Thoracic aorta (tissue), 2 donors: ENCODE measurements at places on chromosomes 6 and 20. TPM values are rescaled to one million over a fixed set of nuclear protein-coding genes. Genes with fewer than 3 reads are reported as not detected.

DNA sequence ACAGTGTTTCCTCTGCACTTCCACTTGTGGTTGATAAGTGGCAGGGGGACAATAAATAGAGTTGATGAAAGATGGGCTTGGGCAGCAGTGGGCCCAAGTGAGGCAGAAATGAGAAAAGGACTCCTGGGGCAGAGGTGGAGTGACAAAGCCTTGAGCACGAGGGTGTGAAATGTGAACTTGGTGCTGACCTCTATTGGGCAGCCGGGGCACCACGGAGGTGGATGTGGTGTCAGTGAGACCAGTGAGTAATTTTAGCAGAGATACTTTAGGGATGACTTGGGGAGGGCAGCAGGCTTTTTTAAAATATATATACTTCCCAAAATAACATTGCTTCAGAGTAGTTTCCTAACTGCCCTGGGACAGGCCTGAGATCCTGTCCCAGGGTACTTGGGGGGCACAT, 30.6 kb upstream of the MYLK2 start:
- no peak overlapping the region for H3K27ac ChIP-seq
- no peak for DNase-seq
- no peak overlapping the region for H3K4me3 ChIP-seq
- no peaks in the 10 kb centered on the region for H3K4me1 ChIP-seq
- H3K27me3 ChIP-seq: no peaks in the 10 kb centered on the region

C6orf58 gene
- total RNA-seq: not detected

DNA sequence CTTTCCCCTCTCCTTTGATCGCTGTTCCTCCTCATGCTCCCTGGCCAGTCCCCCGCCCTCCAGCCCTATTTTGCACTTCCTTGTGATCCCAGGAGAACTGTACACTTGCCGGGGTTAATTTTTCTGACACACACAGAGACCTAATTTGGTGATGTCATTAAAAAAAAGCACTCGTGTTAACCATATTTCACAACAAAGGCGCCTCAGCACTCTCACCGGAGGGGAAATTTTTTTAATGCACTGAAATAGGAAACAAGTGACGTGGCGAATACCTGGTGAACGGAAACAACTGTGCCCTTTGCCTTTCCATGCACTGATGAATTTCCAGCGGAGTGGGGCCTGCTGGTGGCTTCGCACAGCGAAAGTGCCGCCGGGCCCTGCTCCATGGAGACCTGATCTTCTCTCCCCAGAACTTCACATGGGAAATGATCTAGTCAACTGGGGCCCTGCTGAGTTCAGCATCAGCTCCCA, 53.9 kb upstream of the TAGAP start:
- no peaks in the 10 kb centered on the region for H3K4me1 ChIP-seq
- no peak overlapping the region for H3K27ac ChIP-seq
- no peak overlapping the region for H3K4me3 ChIP-seq
- H3K27me3 ChIP-seq: no peaks in the 10 kb centered on the region
- no peak for DNase-seq

GRCh38 chr6:5249451-5250122, 11.2 kb downstream of the LYRM4 start:
- H3K4me1 ChIP-seq: no peaks in the 10 kb centered on the region
- no peak overlapping the region for H3K27ac ChIP-seq
- H3K27me3 ChIP-seq: no peaks in the 10 kb centered on the region
- H3K4me3 ChIP-seq: no peak overlapping the region
- no peaks in the 10 kb centered on the region for H3K36me3 ChIP-seq
- no peak for DNase-seq

DNA sequence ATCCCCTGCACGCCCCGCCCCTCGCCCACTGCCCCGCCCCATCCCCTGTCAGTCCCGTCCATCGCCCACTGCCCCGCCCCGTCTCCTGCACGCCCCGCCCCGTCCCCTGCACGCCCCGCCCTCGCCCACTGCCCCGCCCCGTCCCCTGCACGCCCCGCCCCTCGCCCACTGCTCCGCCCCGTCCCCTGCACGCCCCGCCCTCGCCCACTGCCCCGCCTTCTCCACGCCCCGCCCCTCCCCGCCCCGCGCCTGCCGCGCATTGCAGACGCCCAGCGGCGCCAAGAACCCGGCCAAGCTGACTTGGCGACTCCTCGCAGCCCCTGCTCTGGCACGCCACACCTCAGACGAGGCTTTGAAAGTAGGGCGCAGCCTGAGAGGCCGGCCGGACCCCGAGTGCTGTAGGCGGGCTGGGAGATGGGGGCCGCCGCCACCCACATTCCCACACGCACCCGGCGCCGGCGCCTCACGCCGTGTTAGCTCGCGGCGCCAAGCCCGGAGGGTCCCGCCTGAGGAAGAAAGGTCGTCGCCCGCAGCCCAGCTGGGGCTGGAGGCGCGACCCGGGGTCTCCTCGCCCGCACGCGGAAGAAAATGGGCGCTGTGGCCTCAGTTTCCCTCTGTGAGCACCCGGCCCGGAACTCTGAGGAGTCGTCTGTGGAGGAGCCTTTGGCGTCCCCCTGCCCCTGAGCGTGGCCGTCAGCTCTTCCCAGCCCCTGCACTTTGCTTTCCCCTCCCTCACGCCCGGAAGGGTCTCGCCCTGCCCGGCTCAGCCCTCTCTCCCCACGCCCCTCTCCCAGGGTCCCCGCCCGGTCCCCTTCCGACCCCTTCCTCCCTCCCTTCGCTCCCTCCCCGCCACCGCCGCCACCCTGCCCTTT, at the start of gene RAD21L1:
RAD21L1 (plus strand) TSS at position 262 of the 872 bp plus-strand sequence. CDS start 2,410 bp downstream, outside the sequence.
- H3K36me3 ChIP-seq: no peaks in the 10 kb centered on the region
- peaks cover 11% of the 10 kb centered on the region for H3K27me3 ChIP-seq
- no peak for DNase-seq
- H3K27ac ChIP-seq: no peak within 1 kb of the TSS
- H3K4me1 ChIP-seq: peaks cover 6% of the 10 kb centered on the region

- H3K4me1 ChIP-seq: peaks cover 13% of the 10 kb centered on the region
- DNase-seq: peak; percentile 67
- H3K27ac ChIP-seq: peak within 1 kb of the TSS; percentile 76
- no peaks in the 10 kb centered on the region for H3K27me3 ChIP-seq
- peak within 1 kb of the TSS; percentile 74 for H3K4me3 ChIP-seq
- H3K36me3 ChIP-seq: peaks cover 12% of the 10 kb centered on the region
Observed at GRCh38 chr6:31546339-31546957, at the start of gene ATP6V1G2. TSS of gene ATP6V1G2 (minus strand) at chr6:31546608. CDS start at chr6:31546559, 49 bp downstream.

SCP2D1 gene
- not detected for total RNA-seq

DNA sequence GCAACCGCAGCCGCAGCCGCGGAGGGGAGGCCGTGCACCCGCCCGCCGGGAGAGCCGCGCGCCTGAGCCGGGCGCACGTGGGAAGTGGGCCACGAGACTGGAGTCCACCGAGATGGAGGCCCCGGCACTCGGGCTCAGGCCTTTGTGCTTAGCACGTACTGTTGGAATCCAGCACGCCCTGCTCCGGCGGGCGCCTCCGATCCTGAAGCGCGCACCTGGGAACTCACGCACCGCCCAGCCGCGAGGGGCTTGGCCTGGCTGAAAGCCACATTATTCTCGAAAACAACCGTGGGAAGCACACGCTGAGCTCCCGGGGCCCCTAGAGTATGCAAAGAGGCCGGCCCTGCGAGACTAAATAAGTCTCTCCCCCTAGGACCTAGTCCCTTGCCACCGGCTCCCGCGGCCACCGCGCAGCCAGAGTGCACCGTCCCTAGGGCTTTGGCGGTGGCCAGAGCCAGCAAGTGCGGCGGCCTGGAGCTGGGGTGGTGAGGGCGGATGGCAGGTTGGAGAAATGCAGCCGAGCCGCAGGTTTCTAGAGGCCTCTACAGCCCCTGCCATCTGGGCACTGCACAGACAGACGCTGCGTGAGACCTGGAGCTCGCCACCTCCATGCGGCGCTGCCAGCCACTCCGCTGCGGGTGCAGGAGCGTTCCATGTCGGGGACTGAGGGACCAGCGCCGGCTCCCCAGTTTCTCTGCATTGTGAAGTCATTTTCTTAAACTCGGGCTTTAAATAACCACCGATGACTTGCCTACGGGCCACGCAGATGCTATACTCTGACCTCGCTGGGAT, 42.0 kb upstream of the LY86 start:
- no peak for DNase-seq
- no peaks in the 10 kb centered on the region for H3K36me3 ChIP-seq
- no peak overlapping the region for H3K27ac ChIP-seq
- H3K27me3 ChIP-seq: no peaks in the 10 kb centered on the region
- H3K4me1 ChIP-seq: peaks cover 7% of the 10 kb centered on the region

DNA sequence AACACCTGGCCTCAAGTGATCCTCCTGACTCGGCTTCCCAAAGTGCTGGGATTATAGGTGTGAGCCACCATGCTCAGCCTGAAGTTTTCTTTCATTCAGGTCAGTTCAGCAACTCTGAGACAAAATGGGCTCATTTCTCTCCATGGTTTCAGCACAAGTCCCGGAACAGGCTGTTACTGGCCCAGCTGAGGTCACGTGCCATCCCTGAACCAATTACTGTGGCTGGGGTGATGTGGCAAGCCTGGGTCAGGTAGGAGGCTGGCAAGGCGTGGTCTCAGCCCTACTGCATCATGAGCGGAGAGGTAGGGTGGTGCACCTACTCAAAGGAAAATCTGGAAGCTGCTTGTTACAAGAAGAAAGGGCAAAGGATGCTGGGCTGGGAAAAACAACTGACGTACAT, 326.4 kb downstream of the KIF16B start:
- no peak overlapping the region for H3K27ac ChIP-seq
- H3K36me3 ChIP-seq: no peaks in the 10 kb centered on the region
- no peak overlapping the region for H3K4me3 ChIP-seq
- no peaks in the 10 kb centered on the region for H3K27me3 ChIP-seq
- H3K4me1 ChIP-seq: no peaks in the 10 kb centered on the region

DNA sequence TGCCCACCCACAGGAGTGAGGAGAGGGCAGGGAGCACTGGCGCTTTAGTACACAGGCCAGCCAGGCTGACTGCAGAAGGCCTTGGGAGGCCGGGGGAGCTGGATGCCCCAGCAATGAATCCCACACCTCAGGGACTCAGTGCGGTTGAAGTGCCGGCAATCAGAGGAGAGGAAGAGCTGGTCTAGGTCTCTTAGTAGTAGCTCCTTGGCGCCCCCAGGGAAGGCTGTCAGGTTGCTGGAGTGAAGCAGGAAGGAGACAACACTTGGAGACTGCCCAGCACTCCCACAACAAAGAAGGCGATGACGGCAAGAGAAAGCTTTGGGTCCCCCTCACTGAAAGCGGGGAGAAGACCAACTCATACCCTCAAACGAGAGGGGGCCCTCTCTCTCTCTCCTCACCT, 8.3 kb upstream of the TNXB start:
- no peak overlapping the region for H3K4me3 ChIP-seq
- H3K27me3 ChIP-seq: no peaks in the 10 kb centered on the region
- H3K36me3 ChIP-seq: peaks cover 58% of the 10 kb centered on the region
- DNase-seq: no peak
- H3K4me1 ChIP-seq: peaks cover 6% of the 10 kb centered on the region

GRCh38 chr6:36463676-36464075, 20.9 kb downstream of the KCTD20 start:
- peaks cover 3% of the 10 kb centered on the region for H3K36me3 ChIP-seq
- DNase-seq: no peak
- peaks cover 3% of the 10 kb centered on the region for H3K4me1 ChIP-seq
- no peaks in the 10 kb centered on the region for H3K27me3 ChIP-seq
- no peak overlapping the region for H3K27ac ChIP-seq
- H3K4me3 ChIP-seq: no peak overlapping the region

SPTLC3 gene
- 4.5 TPM for total RNA-seq

- H3K36me3 ChIP-seq: no peaks in the 10 kb centered on the region
- no peak for DNase-seq
- no peak overlapping the region for H3K27ac ChIP-seq
- no peak overlapping the region for H3K4me3 ChIP-seq
- no peaks in the 10 kb centered on the region for H3K27me3 ChIP-seq
Observed at GRCh38 chr6:107616775-107617174, 126.9 kb downstream of the SOBP start.

DNA sequence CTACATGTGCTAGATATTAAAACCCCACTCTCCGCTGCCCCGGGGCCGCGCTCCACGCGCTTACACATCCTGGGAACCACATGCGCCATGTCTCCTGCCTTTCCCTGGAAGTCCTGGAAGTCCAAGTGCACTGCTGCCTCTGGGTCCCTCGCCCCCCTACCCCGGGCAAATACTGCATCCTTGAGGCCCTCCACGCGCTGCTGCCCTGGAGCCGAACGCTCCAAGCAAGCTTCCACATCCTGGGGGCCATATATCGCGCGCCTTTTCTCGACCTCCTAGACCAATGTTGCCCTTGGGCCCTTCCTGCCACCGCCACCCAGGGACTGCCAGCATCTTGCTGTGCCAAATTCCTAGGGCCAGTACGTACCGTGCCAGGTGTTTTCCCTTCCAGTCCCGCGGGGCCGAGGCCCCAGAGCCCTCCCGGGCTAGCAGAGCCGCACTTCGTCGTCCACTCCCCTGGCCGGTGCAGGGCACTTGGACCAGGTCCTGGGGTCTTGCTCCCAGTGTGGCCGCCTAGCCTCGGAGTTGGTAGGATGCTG, 779 bp upstream of the KCNG1 start:
- no peaks in the 10 kb centered on the region for H3K36me3 ChIP-seq
- peak overlapping the region; percentile 66 for H3K4me3 ChIP-seq
- H3K27ac ChIP-seq: no peak overlapping the region
- H3K4me1 ChIP-seq: peaks cover 4% of the 10 kb centered on the region
- H3K27me3 ChIP-seq: no peaks in the 10 kb centered on the region
- no peak for DNase-seq

GOPC gene
- 31.5 TPM for total RNA-seq

DNA sequence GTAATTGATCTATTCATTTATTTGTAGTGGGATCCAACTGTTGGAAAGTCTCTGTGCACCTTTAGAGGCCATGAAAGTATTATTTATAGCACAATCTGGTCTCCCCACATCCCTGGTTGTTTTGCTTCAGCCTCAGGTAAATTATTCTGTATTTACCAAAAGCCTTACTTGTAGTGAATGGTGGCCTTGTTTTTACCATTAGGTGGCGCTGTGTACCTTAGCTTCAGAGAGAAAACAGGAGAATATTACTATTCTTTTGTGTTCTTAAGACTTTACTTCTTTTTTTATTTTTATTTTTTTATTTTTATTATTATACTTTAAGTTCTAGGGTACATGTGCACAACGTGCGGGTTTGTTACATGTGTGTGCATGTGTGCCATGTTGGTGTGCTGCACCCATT, 23.7 kb downstream of the PEX7 start:
- no peak overlapping the region for H3K4me3 ChIP-seq
- H3K4me1 ChIP-seq: no peaks in the 10 kb centered on the region
- H3K27me3 ChIP-seq: no peaks in the 10 kb centered on the region
- DNase-seq: no peak
- no peak overlapping the region for H3K27ac ChIP-seq

- no peaks in the 10 kb centered on the region for H3K4me1 ChIP-seq
- peaks cover 37% of the 10 kb centered on the region for H3K36me3 ChIP-seq
- H3K27ac ChIP-seq: no peak overlapping the region
Observed at GRCh38 chr6:43032326-43032725, 10.9 kb downstream of the RRP36 start.

CD93 gene
- 163 TPM for total RNA-seq

GRCh38 chr6:133093956-133094355, 147.2 kb upstream of the EYA4 start:
- H3K4me3 ChIP-seq: no peak overlapping the region
- no peaks in the 10 kb centered on the region for H3K27me3 ChIP-seq
- no peak for DNase-seq
- H3K27ac ChIP-seq: no peak overlapping the region
- H3K4me1 ChIP-seq: no peaks in the 10 kb centered on the region
- H3K36me3 ChIP-seq: no peaks in the 10 kb centered on the region

GRCh38 chr6:53119772-53120409, 28.8 kb downstream of the GCM1 start:
- no peak overlapping the region for H3K4me3 ChIP-seq
- DNase-seq: no peak
- H3K27me3 ChIP-seq: no peaks in the 10 kb centered on the region
- no peak overlapping the region for H3K27ac ChIP-seq
- H3K4me1 ChIP-seq: no peaks in the 10 kb centered on the region
- H3K36me3 ChIP-seq: no peaks in the 10 kb centered on the region

ATF6B gene
- total RNA-seq: 38.2 TPM

SLC17A1 gene
- not detected for total RNA-seq
